ENCODE measurements at places on chromosomes 2 and 18.

DNA sequence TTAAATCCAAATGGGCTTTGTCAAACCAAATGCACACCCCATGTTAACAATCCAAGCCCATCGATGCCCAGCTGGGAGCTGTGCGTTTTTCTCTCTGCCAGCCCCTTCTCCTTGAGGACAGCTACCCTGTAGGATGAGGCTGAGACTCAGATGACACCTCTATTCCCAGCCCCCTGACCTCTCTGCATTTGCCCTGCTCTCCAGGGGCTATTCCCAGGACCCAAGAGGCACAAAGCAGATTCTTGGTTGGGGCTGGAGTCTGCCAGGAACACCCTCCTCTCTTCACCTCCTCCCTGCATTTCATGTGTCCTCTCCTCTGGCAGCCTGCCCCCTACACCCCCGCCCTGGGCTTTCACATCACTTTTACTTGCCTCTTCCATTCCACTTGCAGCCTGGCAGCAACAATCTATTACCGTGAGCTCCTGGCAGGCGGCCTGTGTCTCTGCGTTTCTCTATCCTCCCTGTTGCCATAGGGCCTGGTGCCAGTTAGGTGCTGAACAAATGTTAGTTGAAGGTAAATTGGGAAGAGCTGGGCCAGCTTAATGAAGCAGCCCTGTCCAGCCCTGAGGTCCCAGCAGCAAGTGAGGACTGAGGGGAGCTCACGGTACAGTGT is 51.8 kb downstream of the ADD2 start:
- DNase-seq = no peak

- DNase-seq = no peak
Measured at GRCh38 chr2:66538291-66538690, 103.4 kb downstream of the MEIS1 start.

GRCh38 chr2:211451642-211452041 is 895.2 kb downstream of the CPS1 start:
- no peak for DNase-seq

DNA sequence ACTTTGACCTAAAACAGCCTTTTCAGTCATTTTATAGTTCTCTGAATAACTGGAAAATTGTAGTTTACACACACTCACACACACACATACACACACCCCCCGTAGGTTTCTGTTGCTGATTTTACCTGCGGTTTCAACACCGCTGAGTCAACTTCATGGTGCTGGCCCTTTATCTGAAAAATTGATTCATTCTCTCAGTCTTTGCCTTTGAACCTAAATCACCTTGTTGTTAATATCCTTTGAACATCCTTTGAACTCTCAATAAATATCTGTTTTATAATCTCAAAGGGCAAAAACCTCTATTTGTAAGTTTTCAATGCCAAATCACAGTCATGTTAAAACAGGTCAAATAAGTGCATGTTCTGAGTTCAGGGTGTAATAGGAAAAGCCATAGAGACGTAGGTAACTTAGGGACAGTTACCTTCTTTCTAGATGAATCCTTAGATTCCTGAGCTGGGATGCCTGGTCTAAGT is 109.0 kb upstream of the BZW1 start:
- no peak for DNase-seq

- DNase-seq = no peak
Measured at GRCh38 chr2:28577791-28578680, 82.2 kb downstream of the PLB1 start.

GRCh38 chr2:24482251-24482971 is 8.6 kb upstream of the NCOA1 start:
- no peak for DNase-seq

DNA sequence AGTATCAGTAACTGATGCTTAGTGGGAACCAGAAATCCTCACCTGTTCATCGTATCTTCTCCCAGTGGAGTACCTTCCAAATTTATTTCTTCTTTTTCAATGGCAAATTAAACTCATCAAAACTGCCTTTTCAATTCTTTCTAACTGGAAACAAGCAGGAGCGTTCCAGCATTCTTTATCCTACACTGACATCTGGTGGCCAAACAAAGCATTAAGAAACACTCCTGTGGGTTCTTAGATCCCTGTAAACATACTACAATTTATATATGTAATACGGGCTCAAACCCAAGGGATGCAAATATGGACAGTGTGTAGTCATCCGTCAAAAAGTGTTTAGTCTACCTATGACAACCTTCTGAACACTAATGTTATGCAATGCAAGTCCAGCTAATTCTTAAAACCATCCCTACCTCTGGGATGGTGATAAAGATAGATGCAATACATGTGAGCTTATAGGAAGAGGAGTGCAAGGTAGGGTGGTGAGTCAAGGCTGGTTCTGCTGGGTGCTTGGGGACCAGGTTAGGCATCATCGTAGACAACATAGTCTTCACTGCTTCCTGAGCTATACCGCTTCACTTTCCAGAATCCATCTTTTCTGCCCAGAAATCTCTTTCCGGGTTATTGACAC is 375.0 kb downstream of the CTNNA2 start:
- DNase-seq = no peak

Data from glutamatergic neuron (in vitro differentiated cells).